ENCODE measurements at places on chromosomes 2 and 18.
A peak's percentile ranks its signal among the peaks of the same experiment; 100 is the strongest.

- no peak for DNase-seq
These were observed 79.9 kb upstream of the ITGB6 start for GRCh38 chr2:160279813-160280465.

- DNase-seq: no peak
These were observed 95.7 kb upstream of the ARL4C start for GRCh38 chr2:234592541-234592940.

GRCh38 chr2:237566401-237567235 lies at the start of gene PRLH:
TSS of gene PRLH (plus strand) at chr2:237566574. CDS start at chr2:237566574, 0 bp downstream.
- no peak for DNase-seq

GRCh38 chr18:21218862-21219261 lies 23.2 kb upstream of the GREB1L start:
- no peak for DNase-seq

GRCh38 chr2:17804358-17804757 lies 11.9 kb upstream of the MSGN1 start:
- no peak for DNase-seq

- DNase-seq: peak; percentile 18
These were observed 566.8 kb upstream of the ZNF804A start for GRCh38 chr2:184031402-184032147.

DNA sequence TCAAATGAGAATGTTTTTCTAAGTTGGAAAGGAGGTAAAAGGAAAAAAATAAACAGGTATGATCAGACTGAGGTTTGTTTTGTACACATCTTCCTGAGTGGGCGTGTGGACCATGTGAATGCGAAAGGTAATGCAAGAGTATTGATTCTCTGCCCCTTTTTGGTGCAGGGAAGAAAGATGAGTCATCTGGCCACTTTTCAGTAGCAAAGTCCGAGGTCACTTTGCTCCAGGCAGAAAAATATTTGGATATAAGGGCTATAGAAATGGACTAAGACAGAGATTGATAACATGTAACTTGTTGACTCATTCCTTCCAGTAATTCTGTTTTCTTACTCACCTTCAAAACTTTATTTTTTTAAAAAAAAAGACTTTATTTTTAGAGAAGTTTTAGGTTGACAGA lies 130.5 kb downstream of the DSEL start:
- no peak for DNase-seq

- DNase-seq: no peak
These were observed 11.2 kb upstream of the NAPG start for GRCh38 chr18:10514601-10515000.

DNA sequence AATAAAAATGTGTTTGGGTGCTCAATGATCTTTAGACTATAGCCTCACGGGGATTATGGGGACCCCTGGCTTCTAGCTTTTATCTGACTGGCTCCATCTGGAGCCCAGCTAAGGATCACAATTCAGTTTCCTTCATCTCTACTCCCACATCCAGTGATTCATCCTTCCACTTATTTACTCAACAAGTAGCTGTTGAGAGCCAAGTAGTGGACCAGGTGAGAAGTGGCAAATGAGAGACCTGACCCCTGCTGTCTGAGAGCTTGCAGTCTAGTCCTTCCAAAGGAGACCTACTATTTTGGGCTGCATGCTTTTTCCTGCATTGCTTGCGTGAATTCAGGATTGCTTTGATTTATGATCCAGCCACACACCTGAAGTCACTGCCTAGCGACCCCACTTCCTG lies 10.7 kb upstream of the DSG3 start:
- no peak for DNase-seq

DNA sequence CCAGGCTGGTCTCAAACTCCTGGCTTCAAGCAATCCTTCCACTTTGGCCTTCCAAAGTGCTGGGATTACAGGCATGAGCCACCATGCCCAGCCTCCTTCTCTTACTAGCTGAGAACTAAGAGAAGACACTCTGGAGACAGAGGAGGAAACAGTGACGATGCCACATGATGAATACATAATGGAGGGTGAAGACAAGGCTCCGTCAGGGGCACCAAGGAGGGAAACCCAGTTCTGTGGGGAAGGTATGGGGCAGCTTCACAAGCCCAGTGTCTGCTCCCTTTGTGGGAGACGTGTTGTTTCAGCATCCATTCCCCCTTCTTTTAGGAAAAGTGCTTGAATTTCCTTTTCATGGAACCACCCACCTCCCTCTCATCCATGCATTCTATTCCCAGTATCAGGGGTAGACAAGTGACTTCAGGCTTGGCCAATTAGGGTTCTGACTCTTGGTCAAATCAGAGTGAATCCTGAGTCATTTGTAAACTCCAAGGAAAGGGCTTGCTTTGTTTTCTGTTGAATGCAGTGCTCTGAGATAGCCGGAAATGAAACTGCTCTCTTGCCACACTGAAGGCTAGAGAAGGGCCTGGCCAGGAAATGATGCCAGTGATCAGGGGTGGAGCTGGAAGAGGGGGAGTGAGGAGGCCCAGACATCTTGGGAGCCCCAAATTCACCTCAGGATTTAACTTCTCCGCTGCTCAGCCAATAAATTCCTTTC lies 23.7 kb downstream of the TMEM127 start:
- DNase-seq: no peak

GRCh38 chr18:48073211-48073930 lies 142.9 kb upstream of the SMAD2 start:
- DNase-seq: no peak

DNA sequence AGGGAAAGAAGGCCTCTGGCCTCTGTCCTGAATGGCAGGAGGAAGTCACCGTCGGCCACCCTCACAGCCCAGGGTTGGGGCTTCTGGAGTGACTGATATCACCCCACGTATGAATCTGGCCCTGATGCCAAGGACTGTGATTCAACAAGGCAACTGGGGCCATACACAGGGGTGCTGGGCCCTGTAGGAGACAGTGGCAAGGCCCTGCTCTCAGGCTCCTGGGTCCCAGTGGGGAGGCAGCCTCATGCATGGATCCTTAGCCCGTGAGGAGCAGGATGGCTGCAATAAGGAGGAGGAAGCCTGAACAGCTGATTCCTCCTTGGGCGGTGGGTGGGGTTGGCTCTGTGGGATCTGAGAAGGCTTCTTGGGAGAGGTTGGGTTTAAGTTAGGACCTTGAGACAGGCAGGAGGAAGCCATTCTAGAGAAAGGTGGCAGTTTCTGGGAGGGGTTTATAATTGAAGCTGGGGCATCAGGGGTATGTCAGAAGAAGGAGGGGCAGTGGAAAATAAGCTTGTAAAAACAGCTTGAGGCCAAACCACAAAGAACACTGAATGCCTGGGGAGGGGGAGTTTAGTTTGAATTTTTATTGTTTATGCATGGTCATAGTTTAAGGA lies 42.8 kb upstream of the LAPTM4A start:
- DNase-seq: no peak

DNA sequence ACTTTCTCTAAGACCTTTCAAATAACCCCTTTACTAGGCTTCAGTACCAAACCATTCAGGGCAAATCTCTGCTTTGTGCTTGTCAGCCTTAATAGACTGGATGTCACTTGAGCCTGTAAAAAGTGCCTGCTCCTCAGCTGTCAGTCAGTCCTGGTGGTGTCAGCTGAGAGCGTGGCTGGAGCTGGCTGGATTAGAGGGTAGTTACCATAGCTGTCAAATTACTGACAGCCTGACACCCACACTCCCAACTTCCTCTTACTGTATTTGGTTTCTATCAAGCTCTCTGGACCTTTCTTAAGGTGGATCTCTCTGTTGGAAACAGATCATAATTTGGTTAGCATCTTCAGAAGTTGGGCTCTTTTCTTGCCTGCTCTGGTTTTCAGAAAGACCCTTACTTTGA lies 371.4 kb upstream of the ATP5MC3 start:
- no peak for DNase-seq

- DNase-seq: no peak
These were observed 248.1 kb downstream of the ASXL3 start for GRCh38 chr18:33826151-33826550.

GRCh38 chr2:114192362-114192761 lies 250.1 kb upstream of the DPP10 start:
- DNase-seq: no peak

- peak; percentile 42 for DNase-seq
These were observed 141.9 kb downstream of the SLC4A3 start for GRCh38 chr2:219769090-219769910.

GRCh38 chr18:79129120-79129519 lies 59.9 kb downstream of the ATP9B start:
- no peak for DNase-seq

DNA sequence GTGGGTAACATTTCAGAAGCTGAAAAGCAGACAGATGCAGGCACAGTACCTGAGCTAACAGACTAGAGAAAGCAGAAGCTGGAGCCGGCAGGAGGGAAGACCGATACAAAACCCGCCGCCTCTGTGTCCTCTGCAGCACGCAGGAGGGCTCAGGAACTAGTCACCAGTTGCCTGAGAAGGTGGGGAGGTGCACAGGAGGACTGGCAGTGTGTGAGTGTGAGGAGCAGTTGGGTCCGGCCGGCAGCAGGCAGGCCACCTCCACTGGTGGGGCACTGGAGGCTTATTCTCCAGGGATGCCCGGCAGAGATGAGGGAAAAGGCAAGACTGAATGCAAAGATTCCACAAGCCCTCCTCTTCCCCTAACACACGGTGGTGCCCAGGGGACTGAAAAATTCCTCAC lies 18.2 kb downstream of the ERCC3 start:
- DNase-seq: no peak

- DNase-seq: no peak
These were observed 54.8 kb downstream of the CAVIN2 start for GRCh38 chr2:191791953-191792560.

- peak; percentile 75 for DNase-seq
These were observed 2.1 kb downstream of the ARID5A start for GRCh38 chr2:96538487-96539214.

DNA sequence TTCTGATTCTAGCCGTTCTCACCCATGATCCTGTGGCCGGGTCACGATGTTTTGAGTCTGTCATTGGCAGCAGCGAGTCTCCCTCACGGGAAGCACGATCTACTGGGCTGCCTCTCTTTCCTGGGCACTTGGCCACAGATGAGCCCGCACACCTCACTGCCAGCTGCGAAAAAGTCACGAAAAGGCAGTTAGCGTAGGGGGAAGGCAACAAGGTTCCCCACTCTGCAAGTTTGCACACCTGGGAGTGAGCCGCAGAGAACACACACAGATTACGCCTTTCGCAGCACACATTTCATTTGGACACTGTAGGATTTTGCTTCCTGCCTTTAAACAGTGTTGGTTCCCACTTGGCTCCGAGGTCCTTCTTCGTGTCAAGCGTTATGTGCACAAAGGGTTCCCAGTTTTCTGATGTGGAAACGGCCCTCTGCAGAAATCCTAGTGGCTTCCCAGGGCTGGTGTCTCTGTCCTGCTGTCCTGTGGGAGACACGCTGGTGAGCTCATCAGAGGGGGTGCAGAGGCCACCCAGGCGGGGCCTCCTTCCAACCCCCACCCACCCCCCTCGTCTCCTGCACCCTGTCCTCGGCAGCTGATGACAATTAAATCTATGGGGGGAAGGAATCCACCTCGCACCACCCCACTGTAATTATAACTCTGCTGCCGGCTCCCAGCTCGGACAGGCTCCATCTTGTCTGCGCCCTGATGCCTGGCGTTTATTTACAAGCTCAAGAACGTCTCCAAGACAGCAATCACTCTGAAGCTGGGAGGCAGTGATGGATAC lies 157.3 kb upstream of the SALL3 start:
- DNase-seq: no peak

GRCh38 chr2:22360735-22361374 lies 1024.1 kb upstream of the KLHL29 start:
- DNase-seq: no peak

GRCh38 chr2:109128616-109129355 lies at the start of gene SH3RF3:
TSS of gene SH3RF3 (plus strand) at chr2:109129205.
- DNase-seq: peak; percentile 84

DNA sequence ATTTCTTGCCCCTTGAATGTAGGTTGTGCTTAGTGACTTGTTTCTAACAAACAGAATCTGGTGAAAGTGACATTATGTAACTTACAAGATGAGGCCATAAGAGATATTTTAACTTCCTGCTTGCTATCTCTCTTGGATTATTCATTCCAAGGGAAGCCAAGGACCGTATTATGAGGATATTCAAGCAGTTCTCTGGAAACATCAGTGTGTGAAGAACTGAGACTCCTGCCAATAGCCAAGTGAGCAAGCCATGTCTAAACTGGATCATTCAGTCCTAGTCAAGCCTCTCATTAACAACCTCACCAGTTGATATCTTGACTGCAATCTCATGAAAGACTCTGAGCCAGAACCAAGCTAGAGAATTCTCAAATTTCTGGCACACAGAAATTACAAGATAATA lies 765.1 kb upstream of the SLC8A1 start:
- DNase-seq: no peak

DNA sequence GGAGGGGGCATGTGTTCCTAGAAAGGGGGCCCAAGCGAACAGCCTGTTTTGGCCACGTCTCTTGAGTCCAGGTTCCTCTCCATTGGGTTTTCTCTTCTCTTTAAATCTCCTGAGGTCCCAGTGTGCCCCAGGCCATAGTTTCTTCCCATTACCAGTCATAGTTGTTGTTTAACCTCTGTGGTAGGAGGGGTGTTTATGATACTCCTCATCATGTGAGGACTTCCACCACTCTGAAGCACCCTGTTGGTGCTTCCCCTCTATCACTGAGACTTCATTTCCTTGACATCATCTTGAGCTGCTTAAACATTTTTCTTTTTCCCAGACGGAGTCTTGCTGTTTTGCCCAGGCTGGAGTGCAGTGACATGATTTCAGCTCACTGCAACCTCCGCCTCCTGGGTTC lies 45.9 kb downstream of the WIPF1 start:
- DNase-seq: no peak

Data from retina (tissue), 1 donor.